ENCODE measurements at places on chromosomes 3 and 15. TPM values are rescaled to one million over a fixed set of nuclear protein-coding genes. Genes with fewer than 3 reads are reported as not detected.

GRCh38 chr3:158747417-158747816, 15.2 kb upstream of the RARRES1 start:
- DNase-seq = no peak

DNA sequence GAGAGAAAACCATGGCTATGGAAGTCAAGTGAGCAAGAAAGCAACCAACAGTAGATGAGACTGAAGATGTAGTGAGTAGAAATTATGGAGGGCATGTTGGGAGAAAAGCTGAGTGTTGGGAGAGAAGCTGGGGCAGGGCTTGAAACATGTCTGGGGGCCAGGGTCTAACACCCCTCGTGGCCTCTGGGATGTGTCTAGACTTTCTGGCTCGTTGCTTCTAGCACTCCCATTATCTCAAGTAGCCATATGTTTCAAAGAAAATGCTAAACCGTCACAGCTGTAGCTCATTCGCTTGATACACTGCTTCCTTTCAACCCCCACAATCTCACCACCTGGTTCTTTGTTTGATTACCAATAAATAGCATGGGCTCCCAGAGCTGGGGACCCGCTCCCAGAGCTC, 83.8 kb upstream of the BCHE start:
- no peak for DNase-seq

DNA sequence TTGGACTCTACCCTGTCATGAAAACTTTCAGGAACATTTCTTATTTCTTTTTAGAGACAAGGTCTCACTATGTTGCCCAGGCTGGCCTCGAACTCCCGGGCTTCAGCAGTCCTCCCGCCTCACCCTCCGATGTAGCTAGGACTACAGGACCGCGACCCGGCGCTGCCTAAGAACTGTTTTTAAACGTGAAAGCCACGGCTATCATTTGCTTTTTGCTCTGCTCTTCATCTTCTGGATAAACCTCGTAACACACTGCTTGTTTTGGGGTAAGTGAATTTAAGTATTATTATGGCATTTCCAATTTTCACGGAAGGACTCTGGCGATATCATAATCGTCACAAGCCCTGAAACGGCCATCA, 14.3 kb upstream of the CCNL1 start:
- DNase-seq = peak; percentile 85

DNA sequence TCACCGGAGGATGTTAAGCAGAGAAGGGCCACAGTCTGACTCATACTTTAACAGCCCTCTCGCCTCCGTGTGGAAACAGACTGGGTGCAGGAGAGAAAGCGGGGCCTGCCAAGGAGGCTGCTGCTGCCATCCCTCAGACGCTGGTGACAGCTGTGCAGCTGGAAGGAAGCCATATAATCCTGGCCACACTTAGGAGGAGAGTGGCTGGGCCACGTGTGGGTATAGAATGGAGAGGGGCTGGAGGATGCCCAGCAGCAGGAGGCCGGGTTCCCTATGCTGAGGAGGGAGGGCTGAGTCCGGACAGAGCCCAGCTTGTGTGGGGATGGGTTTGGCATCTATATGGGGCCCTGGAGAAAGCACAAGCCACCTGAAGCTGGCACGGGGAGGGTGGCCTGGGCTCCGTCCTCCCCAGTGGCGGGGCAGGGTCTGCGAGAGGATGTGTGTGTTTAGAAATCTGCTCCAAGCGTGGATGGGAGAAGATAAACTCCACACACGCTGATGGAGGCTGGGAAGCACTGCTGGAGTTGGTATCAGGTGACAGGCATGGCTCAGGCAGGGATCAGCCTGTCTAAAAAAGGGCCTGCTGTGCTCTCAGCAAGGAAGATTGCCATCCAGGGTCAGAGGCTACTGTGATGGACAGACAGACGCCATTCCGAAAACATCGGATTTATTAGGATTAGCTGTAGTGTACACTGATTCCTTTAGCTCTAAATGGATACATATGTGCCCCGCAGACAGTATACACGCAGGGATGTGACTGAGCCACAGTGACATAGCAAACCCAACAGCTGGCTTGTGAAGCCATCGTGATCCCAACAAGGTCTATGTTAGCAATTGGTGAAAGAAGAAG, 15.9 kb downstream of the ABTB1 start:
- DNase-seq = peak; percentile 51

GRCh38 chr3:181711325-181712135, at the start of gene SOX2:
Gene SOX2 (plus strand): TSS chr3:181711925. CDS start chr3:181712361, 436 bp downstream.
- DNase-seq = peak; percentile 80

DNA sequence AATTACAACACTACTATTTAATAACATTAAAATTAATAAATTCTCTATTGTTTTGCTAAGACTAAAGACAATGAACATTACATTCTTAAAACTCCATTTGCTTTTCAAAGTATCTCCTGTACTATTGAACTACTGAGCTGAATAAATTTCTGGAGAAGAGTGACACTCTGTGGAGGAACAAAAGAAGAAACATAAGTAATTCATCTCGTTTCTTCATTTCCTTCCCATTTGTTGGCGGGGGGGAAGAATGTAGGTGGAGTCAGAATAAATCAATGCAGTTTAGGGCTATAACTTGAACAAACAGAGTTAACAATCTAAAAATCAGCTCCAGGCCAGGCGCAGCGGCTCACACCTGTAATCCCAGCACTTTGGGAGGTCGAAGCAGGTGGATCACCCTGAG, 32.7 kb downstream of the EFHB start:
- DNase-seq = no peak

GRCh38 chr3:47266709-47267489, 15.7 kb downstream of the KIF9 start:
- peak; percentile 88 for DNase-seq

The LXN gene
- total RNA-seq = 59.3 TPM
